ENCODE measurements at places on chromosomes 5 and 9.

DNA sequence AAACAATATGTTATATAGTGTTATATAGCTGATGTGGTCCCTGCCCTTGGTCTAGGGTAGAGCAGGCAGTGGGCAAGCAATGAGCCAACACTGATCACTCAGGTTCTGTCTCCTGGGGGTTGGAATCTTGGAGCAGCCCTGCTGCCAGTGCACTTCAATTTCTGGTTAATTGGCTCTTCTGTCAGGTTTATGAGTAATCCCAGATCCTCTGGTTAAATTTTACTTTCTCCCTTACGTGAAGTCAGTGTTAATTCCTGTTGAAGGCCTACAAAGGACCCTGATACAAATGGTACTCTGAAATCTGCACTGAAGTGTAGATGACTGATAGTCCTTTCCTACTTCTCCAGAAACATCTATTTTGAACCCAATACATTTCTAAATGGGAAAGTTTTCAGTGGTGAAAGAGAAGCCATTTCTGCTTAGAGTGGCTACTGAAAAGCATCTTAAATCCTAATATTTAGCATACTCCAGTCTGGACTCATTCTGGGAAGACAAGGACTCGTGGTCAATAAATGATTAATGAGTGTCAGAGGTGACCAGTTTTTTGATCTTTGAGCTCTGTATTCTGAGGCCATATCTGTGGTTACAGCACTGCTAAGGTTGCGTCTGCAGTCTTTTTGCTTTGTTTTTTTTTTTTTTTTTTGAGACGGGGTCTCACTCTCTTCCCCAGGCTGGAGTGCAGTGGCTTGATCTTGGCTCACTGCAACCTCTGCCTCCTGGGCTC, 442.4 kb downstream of the KIF4B start:
- no peak for DNase-seq

DNA sequence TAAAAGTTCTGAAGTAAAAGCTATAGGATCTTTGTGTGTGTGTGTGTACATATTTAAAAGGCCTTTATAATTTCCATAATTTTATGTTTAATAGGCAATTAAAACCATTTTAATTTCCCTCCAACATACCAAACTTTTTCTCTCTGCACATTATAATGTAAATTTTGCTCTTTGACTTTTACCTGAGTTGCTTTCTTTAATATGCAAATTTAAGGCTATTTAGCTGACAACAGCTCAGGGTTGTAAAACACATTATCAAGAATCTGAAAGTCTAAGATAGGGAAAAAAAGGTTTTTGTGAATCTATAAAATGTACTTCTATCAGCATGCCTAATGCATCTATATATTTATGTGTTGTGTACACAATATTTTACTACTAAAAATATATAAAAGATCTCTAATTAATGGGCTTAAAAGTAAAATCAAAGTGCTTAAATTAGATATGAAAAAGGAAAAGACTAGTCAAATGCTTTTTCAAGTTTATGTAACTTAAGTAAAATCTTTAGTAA, 239.6 kb upstream of the RAI14 start:
- DNase-seq = no peak

- no peak for DNase-seq
These were observed 59.1 kb upstream of the GLIS3 start for GRCh38 chr9:4359016-4359415.

DNA sequence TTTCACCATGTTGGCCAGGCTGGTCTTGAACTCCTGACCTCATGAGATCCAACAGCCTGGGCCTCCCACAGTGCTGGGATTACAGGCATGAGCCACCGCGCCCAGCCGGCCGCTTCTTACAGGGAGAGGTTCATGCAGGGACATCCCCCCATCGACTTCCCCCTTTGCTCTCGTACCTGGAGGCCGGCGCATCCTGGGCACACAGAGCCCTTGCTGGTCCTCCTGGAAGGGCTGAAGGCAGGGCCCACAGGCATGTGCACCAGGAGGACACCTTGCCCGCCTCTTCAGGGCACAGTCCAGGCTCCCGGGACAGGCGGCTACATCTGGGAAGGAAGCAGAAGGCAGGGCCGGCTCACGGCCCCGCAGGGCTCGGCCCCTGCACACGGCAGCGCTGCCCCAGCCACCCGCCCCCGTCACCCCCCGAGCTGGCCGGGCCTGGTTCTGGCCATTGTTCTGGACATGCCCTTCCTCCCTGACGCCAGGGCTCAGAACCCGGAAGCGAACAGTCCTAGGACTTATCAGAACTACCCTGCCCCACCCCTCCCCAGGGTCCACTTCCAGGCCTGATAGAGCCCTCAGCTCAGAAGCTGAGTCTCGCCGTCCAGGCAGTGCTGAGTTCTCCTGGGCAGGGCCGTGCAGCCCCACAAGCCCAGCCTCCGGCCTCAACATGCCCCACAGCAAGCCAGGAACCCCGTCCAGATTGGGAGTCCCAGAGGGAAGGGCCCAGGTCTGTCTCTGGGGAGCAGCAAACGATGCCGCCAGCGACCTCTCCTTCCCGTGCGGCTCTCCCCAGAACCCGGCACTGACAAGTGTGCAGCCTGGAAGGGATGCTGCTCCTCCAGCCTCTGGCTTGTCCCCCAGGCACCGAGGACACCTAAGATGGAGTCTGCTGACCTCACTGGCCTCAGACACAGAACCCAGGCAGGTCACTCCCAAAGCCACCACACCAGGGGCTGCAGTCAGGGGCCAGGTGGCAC, 2.9 kb downstream of the NPDC1 start:
- no peak for DNase-seq

DNA sequence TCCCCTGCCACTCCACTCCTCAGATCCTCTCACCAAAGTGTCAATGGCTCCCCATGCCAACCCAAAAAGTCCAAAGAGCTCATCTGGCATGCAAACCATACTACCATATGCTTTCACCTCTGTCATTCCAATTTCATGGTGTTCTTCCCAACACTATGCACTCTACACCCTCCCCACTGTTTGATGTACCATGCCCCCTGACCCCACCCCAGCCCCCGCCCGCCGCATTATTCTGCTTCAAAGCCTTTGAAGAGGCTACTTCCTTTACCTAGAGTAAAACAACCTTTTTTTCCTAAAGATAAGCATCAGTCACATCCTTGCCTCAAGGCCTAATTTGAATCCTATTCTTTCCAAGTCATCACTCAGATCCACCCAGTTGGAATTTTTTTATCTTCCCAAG, 226.3 kb downstream of the DEPDC1B start:
- no peak for DNase-seq

DNA sequence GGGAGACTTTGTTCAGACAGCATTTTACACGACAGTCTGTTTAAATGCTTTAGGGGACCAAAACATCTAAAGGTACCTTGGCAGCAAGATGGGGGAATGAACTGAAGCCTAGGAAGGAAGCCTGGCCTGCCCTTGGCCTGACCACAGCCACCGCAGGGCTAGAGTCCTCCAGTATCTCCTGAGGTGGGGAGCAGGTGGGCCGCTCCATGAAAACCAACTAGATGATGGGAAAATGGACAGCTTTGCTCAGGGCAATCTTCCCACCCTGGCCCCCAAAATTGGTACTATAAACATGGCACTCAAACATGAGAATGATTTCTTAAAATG, 153.3 kb downstream of the AUH start:
- DNase-seq = no peak

DNA sequence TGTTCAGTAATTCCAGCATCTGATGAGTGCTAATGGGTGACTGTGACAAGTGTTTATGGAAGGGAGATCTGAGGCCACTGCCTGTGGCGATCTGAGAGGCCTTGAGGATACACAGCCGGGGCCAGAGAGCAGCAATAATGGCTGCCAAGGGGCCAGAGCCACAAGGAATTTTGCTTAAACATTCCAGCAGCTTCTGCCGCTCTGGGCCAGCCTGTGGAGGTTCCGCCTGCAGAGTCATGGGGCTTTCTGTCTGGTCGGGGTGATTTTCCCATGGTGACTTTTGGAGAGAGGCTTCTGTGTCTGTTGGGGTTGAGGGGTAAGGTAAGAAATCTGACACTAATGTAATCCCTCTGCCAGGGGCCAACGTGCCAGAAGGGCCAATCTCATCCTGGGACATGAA, 353.5 kb downstream of the ADAMTS6 start:
- DNase-seq = no peak

- no peak for DNase-seq
These were observed 73.7 kb downstream of the GTF3C4 start for GRCh38 chr9:132743931-132744479.

DNA sequence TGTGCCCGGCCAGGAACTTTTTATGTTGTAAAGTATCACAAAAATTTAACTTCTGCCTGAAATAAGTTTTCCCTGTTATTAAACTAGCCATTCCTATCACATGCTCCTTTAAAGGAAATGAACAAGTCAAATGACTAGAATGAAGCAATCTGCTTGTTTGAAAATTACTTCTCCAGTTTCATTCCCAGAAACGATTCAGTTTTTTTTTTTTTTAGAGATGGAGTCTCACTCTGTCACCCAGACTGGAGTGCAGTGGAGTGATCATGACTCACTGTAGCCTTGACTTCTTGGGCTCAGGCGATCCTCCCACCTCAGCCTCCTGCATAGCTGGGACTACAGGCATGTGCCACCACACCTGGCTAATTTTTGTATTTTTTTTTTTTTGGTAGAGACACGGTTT, 13.3 kb upstream of the GNG10 start:
- DNase-seq = no peak

- DNase-seq = no peak
These were observed 163.7 kb upstream of the GNA14 start for GRCh38 chr9:77811832-77812231.

DNA sequence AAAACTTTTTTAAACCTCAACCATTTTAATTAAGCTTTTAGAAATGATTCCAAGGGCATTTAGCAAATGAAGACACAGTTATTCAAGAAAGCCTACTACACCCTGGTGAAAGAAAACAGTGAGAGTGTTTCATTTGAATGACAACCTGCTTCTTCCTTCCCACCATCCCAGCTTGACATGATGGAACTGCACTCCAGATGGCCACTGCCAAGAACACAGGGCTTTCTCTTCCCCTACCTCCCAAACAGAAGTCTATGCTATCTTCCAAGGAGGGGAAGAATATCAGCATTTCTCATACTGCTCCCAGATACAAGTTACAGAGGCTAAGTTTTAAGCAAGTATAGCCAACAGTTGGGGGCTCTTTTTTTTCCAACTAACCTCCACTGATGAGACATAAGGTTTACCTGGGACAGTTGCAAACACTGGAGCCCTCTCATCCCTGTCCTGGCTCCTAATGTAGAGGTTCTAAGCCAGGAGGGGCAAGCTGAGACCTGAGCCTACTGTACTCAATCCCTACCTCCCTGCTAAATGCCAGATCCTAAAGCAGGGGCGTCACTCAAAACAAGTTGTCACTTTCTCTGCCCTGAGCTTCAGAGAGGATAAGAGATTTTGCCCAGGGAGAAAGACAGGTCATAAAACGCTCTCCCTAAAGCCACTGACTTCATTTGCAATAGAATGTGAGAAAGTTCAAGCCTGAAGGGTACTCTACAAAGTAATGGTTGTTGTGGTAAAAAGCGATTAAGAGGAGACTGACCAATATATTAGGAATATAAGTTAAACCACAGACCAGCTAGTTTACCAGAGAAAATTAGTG, 88.5 kb upstream of the SLC27A6 start:
- no peak for DNase-seq

DNA sequence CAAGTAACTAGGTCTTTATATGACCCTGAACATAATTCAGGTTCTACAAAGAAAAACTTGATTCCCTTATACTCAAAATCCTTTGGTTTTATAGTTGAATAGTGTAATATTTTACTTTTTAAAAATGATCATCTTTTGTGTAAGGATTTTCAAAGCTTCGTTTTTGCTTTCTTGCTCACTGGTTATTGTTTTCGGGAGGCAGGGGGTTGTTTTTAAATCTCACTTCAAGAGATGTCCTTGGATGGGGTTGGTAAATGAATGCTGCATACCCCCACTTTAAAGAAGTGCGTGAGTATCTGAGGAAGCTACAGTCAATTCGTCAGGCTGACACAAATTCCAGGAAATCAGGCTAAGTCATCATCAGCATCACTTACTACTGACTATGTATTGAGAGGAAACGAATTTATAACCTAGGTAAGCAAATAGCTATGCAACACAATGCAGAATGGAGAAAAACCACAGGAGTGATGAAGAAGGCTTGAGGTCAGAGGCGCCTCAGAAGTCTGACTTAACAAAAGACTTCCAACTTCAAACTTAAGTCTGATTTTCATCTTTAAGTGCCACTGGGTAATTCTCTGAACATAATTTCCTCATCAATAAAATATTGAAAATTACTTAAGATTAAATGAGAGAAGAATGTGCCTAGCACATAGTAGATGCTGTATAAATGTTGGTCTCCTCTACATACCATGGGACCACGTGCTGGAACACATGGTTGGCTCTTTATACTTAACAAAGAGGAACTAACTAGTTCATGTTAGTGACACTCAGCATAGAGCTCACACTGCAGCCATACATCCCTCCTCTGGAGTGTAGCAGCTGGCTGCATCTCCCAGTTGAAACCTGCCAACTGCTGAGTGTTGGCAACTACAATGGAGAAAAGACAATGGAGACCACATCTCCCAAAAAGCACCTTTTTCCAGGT, 106.0 kb upstream of the KIF2A start:
- DNase-seq = no peak

GRCh38 chr5:83547161-83547560, 75.6 kb downstream of the VCAN start:
- no peak for DNase-seq

DNA sequence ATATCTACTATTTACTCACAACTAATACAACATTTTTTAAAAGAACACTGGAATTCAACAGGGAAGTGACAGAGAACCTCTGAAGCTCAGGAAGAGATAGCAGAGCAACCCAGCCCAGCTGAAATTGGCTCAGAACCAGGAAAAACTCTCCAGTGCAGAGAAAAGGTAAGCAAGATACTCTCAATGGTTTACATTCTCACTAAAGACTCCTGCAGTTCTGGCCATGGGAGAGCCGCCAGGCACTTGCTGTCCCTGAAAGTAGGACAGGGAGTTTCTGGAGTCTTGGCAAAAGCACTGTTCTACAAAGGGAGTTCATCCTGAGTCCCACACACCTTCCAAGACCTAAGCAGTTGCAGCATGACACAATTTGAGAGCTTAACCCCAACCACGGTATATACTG, 330.8 kb downstream of the TRIM36 start:
- DNase-seq = no peak

GRCh38 chr9:70517926-70518610, 103.6 kb upstream of the KLF9 start:
- no peak for DNase-seq

DNA sequence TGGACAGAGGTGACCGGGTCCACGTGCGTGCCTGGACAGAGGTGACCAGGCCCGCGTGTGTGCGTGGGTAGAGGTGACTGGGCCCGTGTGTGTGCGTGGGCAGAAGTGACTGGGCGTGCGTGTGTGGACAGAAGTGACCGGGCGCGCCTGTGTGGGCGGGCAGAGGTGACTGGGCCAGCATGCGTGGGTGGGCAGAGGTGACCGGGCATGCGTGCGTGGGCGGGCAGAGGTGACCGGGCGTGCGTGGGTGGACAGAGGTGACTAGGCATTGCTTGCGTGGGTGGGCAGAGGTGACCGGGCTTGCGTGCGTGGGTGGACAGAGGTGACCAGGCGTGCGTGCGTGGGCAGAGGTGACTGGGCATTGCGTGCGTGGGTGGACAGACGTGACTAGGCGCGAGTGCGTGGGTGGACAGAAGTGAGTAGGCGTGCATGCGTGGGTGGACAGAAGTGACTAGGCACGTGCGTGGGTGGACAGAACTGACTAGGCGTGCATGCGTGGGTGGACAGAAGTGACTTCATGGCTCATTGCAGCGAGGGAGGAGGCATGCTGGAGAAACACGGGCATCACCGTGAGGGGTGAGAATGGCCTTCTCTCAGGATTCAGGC, 254.1 kb upstream of the IRX4 start:
- DNase-seq = no peak

All from stimulated activated CD8-positive, alpha-beta memory T cell treated with anti-CD3 and anti-CD28 coated beads, Interleukin-12 subunit alpha, Interleukin-12 subunit beta, amount 100 ng/mL, for 4 hours (primary cell).